ENCODE measurements at places on chromosomes 13 and 19.
A peak's percentile ranks its signal among the peaks of the same experiment; 100 is the strongest.

- no peak for DNase-seq
Measured at GRCh38 chr19:19259741-19260140, 13.4 kb downstream of the TM6SF2 start.

- DNase-seq, result no peak
Measured at GRCh38 chr19:50779504-50780457, 9.5 kb downstream of the GPR32 start.

DNA sequence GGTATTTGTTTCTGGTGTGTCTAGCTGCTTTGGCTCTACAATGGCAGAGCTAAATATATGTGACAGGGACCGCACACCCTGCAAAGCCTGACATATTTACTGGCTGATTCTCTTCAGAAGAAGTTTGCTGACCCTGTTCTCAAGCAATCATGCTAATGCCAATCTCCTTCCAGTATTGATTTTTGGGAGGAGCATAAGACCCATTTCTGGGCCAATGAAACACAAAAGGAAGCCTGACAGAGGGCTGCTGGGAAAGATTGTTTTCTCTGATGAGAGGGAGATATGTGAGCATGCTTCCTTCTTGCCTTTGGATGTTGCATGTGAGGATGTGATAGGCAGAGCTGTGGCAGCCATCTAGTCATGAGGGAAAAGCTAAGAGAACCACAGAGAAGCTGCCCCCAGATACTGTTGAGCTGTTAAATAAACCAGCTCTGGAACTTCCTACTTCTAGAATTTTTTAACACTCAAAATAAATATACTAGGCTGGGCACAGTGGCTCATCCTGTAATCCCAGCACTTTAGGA is 31.4 kb upstream of the TPTE2 start:
- DNase-seq, result no peak

- no peak for DNase-seq
Measured at GRCh38 chr13:80341756-80342370, 937 bp upstream of the SPRY2 start.

DNA sequence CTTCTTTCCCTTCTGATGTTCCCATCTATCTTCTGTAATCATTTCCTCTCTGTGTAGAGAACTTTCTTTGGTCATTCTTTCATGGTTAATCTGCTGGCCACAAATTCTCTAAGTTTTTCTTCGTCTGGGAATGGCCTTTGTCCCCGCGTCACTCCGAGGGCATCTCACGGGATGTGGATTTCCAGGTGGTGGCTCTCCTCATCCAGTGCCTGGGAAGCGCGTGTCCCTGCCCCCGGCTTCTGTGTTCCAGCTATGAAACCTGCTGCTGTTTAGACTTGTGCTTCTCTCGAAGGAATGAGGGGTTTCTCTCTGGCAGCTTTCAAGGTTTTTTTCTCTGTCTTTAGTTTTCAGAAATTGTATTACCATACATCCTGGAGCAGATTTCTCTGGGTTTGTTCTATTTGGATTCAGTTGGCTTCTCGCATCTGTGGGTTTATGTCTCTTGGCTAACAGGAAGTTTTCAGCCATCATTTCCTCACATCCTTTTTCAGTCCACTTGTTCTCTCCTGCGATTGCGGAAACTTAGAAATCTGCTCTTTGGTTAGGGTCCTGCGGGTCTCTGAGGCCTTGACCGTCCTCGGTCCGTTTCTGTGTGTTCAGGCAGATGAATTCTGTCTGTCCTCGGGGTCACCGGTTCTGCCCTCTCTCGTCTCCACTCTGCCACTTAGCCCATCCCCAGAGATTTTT is 36.9 kb upstream of the DCUN1D2 start:
- DNase-seq, result no peak

- no peak for DNase-seq
Measured at GRCh38 chr19:47486900-47487299, 2.9 kb upstream of the KPTN start.

GRCh38 chr19:5572556-5573286 is 5.0 kb upstream of the TINCR start:
- no peak for DNase-seq

DNA sequence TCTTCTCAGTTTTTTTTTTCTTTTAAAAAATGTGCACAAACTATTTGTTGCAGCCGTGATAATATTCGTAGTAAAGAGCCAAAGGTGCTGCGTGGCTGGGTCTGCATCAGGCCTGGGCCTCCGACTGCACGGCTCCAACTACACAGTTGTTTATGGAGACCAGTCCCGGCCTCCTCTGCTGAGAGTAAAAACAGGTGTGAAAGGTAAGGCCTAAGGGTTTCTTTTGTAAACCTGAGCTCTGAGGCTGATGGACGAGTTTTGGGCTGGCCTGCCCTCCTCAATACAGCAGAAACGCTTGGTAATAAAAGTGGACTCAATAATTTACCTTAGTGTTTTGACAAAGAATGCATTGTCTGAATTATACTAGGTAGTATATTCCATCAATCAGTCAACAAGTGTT is 3.9 kb downstream of the MBNL2 start:
- no peak for DNase-seq

DNA sequence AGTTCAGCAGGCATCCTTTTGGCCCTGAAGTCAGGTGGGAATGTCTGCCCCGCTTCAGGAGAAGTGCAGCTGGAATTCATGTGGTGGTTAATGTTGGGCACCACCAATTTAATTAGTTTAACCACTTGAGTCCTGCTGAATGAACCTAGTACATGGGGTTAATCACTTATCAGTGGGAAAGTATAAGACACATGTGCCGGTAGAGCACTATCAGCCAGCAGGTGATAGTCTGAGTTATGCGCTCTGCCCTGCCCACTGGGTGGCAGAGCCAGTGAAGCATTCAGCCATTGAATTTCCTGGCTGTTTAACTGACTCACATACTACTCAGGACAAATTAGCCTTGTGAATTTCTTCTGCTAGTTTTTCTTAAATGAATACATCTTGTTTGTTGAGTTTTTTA is 789.7 kb upstream of the PRR20A start:
- no peak for DNase-seq

- no peak for DNase-seq
Measured at GRCh38 chr19:11168568-11168967, 13.0 kb upstream of the SPC24 start.

- DNase-seq, result peak; percentile 90
Measured at GRCh38 chr19:16070366-16070990, 5.8 kb upstream of the TPM4 start.

DNA sequence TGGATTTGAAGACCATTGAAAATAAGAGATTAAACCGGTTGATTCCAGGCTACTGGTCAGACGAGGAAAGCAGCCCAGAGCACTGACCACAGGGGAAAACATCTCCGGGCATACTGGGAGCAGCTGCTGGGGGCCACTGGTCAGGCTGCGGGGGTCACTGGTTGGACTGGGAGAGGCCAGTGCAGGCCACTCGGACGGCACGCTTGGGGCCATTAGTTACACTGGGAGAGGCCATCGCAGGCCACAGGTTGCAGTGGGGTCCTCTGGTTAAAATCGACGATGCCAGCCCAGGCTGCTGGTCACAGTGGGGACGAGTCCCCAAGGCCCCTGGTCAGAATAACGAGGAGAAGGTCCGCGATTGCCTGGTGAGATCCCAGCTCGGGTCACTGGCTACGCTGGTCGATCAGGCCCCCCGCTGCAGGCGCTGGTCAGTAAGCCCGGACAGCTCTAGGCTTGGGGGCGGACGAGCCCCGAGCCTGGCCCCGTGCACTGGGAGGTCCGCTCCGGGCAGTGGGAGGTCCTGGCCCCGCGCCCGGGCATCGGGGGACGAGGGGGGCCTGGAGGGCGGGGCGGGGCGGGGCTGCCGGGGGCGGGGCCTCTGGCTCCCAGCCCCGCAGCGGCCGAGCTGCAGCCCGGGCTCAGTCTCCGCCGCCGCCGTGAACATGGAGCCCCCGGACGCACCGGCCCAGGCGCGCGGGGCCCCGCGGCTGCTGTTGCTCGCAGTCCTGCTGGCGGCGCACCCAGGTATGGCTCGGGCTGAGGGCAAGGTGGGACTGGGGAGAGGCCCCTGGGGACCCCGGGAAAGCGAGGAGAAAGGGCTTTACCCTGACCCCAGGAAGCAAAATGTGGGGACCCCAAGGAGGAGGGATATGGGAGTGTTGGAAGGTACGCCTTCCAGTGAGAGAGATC is at the start of gene BCAM:
Gene BCAM, plus strand, starts transcription at position 641 of the 909 bp plus-strand sequence. Its CDS starts 22 bp downstream, at position 663.
- DNase-seq, result no peak

GRCh38 chr19:48085076-48085475 is 25.5 kb downstream of the PLA2G4C start:
- no peak for DNase-seq

DNA sequence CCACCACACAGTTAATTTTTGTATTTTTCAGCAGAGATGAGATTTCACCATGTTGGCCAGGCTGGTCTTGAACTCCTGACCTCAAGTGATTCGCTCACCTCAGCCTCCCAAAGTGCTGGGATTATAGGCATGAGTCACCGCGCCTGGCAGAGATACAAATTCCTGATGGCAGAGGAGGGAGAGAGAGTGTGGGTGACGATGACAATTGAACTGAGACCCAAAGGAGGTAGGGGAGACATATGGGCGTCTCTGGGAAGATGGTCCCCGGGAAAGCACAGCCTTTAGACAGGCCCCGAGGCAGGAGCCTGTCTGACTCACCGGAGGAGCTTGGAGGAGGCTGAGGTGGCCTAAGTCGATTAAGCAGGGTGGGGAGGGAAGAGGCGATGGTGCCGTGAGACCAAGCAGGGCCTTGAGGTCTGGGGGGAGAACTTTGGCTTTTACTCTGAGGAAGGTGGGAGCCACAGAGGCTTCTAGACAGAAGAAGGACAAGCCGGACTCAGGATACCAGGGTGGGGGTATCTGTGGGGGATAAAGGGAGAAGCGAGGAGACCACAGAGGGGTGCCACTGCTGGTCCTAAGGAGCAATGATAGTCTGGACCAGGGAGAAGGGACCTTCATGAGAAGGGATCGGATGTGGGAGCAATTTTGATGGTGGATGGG is 38.2 kb downstream of the ARRDC2 start:
- peak; percentile 42 for DNase-seq

- no peak for DNase-seq
Measured at GRCh38 chr13:66520511-66521355, 709.4 kb downstream of the PCDH9 start.

DNA sequence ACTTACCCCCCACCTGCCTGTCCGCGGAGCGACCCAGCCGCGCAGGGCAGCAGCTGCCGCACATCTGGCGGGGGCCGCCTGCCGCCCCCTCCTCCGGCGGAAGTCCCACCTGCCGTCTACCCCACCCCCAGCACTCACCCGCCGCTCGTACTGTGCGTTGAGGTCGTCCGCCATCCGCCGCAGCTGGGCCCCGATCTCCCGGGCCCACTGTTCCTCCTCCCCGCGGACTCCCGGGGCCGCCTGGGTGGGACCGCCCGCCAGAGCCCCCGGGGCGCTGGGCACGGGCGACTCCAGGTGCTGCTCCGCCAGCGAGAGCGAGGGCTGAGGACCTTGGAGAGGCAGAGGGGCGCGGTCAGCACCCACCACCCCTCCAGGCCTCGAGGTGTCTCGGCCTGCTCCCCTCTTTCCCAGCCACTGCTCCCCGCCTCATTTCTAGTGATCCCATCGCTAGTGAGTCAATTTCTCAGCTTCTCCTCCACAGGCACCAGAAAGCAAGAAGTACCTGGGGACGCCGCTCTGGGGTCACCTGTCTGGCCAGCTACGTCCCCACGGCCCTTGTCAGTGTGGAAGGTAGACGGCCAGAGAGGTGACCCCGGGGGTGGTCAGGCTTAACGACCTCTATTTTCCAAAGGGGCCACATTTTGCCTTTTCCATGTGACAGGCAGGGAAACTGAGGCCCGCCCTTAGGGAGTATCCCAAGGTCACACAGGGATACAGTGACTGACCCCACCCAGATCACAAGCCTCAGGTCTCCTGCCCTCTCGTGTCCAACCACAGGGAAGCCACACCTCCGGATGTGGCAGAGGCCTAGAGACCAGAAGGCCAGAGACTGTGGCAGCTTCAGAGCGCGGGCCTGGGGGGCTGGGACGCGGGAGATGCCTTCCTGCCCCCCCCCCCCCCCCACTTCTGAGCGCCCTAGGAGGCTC is 4.3 kb downstream of the BBC3 start:
- DNase-seq, result peak; percentile 58

DNA sequence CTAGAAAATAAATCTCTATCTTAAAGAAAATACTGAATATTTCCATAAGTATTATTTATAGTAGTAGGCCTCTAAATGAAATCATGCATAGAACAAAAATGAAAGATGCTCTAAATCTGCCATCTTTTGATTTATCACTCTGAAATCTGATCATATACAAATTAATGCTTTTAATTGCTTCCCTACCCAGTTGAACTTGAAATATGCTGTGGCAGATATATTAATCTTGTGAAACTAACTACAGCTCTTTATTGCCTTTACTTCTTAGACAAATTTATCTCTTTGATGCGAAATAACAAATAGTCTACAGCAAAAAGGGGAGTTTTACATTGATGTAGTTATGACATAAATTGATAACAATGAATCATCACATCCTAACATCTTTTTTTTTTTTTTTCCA is 510.7 kb upstream of the SLITRK6 start:
- no peak for DNase-seq

DNA sequence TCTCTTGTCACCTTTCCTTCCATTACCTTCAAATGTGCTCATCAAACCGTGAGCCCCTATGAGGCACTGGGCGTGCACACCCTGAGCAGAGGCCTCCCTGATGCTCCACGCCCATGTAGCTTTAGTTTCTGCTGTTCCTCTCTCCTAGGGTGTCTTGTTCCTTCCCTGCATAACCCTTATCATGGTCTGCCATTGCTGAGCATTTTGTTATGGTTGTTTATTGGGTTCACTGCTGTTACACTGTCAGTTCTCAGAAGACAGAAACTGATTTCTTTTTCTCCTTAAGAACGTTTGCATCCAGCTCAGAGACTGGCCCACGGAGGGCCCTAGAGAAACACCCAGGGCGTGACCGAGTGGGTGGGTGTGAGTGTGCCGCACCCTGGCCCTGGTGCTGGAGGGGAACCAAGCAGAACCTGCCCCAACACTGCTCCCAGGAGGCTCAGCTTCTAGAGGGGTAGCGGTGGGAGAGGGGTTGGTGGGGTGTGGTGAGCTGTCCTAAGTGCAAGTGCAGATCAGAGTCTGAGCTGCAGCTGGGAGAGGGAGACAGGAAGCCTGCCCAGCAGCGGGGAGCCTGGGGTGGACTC is 61.4 kb upstream of the URI1 start:
- no peak for DNase-seq

GRCh38 chr19:39270036-39270871 is 2.1 kb downstream of the IFNL2 start:
- no peak for DNase-seq

DNA sequence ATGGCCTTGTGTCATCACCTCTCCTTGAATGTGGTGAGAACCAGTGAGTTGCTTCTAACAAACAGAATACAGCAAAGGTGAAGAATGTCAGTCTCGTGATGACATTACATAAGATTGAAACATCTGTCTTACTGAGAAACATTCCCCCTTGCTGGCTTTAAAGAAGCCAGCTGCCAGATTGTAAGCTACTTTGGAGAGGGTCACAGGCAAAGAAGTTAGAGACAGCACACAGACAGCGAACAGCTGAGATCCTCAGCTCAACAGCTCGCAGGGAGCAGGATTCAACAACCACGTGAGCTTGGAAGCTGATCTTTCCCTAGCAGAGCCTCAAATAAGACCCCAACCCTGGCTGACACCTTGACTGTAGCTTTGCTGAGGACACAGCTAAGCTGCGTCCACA is 367.9 kb downstream of the LIG4 start:
- no peak for DNase-seq

DNA sequence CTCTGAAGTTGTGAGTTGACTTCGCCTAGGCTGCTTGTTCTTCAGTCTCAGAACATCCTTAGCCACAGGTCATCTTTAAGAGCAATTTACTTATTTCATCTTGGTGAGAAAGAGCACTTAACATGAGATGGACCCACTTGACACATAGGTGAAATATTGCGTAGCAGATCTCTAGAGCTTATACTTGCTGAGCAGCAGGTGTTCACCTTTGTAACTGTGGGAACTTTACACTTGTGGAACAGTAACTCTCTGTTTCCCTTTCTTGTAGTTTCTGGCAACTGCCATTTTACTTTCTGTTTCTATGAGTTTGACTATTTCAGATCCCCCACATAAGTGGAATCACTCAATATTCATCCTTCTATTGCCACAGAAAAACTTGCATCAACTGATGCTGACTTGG is 95.7 kb downstream of the SLC10A2 start:
- DNase-seq, result no peak

Data from stimulated activated CD4-positive, alpha-beta T cell treated with anti-CD3 and anti-CD28 coated beads, Interleukin-1b, Interleukin-23, amount 100 ng/mL, for 48 hours (primary cell).